ENCODE measurements at places on chromosomes 4 and X.

GRCh38 chr4:128782875-128783614 is 26.5 kb upstream of the JADE1 start:
- no peak for DNase-seq

- DNase-seq, result no peak
Observed at GRCh38 chr4:116005037-116005805, 891.8 kb upstream of the NDST4 start.

DNA sequence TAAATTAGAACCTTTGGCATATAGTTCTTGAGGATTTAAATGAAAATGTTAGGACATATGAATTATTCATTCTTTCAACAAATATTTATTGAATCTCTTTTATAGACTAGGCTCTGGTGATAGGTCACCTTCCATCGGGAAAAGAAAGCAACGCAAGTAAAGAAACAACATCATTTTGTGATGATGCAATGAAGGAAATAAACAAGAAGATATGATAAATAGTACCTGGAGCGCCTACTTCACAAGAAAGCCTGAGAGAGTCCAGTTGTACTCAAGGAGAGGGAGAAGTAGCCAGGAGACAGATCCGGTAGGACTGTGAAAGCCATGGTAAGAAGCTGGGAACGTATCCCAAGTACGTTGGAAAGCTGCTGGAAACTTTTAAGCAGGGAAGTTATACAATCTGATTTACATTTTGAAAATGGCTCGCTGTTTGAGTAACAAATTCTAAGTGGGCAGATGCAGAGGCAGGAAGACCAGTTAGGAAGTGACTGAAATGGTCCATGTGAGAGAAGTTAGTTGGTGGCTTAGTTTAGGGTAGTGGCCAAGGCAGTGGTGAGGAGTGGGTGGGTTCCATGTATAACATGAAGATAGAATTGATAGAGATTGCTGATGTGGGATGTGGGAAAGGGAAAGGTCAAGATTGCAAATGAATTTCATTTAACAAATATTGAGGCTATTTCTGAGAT is 17.7 kb upstream of the CPE start:
- no peak for DNase-seq

GRCh38 chr4:151809716-151810115 is 48.9 kb upstream of the GATB start:
- no peak for DNase-seq

DNA sequence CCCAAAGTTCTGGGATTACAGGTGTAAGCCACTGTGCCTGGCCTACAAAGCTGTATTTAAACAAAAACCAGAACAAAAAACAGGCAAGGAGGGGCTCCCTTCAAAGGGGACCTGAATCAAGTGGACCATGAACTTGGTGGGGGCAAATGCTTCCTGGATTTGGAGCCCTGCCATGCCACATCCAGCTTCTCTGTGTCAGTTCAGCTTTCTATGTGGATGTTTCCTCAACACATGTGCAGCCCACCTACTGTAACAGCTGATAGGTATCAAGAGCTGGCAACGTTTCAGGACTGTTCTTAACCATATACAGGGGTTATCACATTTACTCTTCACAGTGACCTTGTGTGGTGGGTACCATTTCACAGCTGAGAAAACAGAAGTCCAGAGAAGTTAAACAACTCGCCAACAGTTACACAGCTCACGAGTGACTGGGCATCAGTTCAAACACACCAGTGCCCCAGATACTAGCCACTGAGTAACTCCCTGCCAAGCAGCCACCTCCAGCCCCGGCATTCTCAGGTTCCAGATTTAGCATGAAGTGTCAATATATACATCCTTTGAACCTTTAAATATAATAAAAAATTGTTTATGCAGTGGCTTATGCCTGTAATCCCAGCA is 7.5 kb downstream of the GPR143 start:
- no peak for DNase-seq

GRCh38 chr4:149112109-149112508 is 669.9 kb upstream of the NR3C2 start:
- DNase-seq, result no peak

DNA sequence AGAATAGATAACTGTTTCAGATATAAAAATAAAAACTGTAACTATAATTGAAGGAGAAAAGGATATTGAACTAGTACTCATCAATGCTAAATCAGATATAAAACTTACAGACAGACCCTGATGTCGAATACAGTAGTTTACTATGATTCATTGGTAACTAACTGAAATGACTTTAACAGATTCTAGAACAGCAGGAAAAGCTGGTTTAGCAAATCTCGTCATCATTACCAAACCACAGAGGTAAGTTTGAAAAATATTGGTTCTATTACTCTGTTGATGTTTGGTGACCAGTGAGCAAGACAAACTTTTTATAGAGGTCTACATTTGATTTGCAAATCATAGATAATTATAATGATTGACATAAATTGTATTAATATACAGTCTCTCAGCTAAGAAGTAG is 551.4 kb upstream of the ADGRL3 start:
- no peak for DNase-seq

- DNase-seq, result no peak
Observed at GRCh38 chr4:121777625-121778024, 12.7 kb upstream of the SMIM43 start.

DNA sequence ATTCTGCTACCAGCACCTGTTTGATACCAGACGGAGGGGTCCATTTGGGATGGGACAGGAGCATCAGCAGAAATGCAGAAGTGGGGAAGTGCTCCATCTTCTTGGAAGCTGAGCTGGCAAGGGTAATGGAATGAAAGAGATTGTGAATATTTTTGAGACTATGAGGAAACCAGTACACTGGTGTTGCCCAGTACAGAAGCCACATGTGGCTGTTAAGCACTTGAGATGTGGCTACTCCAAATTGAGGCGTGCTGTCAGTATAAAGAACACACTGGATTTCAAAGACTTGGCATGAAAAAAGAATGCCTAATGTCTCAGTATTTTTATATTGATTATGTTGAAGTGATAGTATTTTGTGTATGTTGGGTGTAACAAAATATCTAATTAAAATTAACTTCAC is 153.4 kb downstream of the PTTG2 start:
- DNase-seq, result no peak

DNA sequence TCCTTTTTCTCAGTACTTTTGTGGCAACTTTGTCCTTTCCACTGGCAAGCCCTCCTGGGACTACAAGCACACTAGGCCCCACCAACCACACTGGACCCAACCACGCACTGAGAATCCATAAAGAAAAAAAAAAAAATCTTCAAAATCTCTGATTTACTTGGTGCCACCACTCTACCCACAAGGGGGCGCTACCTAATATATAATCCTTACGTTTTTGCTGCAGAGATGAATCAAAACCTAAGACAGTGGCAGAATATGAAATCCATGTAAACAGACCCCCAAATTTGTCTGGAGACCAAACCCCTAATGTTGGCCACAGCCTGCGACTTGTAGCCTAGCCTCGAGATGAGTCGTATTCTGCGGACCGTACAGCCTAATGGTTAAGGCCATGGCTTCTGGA is 63.5 kb upstream of the ARHGAP36 start:
- DNase-seq, result no peak

DNA sequence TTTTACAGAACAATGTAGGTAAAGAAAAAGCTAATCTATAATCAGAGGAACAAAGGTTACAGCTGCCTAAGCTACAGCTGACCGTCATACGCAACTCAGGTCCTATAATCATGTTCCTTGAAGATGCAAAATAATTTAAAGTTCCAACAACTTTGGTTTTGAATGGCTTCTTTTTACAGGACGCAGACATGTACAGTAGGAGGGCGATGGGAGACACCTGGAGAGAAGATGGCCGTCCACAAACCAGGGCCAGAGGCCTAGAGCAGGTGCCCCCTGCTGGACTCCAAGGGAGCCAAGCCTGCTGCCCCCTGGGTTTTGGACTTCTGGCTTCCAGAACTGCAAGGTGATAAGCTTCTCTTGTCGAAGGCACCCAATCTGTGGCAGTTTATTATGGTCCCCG is 10.6 kb downstream of the HGFAC start:
- no peak for DNase-seq

- no peak for DNase-seq
Observed at GRCh38 chr4:105068516-105068915, 78.2 kb upstream of the TET2 start.

- no peak for DNase-seq
Observed at GRCh38 chr4:156378033-156378665, 424.5 kb upstream of the CTSO start.

- no peak for DNase-seq
Observed at GRCh38 chr4:174307694-174308093, 24.0 kb downstream of the CEP44 start.

DNA sequence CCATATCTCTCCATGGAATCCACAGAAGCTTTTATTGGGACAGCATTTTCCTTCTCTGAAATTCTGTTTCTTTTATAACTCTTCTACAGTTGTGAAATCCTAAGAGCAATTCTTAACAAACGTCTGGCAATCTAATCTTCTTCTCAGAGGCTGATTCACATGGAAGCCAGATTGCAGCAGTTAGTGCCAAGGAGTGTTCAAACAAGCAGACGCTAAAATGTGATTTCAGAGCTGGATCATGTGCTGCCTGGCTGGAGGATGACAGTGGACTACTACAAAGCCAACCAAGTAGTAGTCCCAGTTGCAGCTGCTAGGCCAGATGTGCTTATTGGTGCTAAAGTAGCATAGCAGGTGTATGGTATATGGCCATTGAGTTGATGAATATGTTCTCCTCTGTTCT is 27.7 kb upstream of the GLRB start:
- DNase-seq, result no peak

DNA sequence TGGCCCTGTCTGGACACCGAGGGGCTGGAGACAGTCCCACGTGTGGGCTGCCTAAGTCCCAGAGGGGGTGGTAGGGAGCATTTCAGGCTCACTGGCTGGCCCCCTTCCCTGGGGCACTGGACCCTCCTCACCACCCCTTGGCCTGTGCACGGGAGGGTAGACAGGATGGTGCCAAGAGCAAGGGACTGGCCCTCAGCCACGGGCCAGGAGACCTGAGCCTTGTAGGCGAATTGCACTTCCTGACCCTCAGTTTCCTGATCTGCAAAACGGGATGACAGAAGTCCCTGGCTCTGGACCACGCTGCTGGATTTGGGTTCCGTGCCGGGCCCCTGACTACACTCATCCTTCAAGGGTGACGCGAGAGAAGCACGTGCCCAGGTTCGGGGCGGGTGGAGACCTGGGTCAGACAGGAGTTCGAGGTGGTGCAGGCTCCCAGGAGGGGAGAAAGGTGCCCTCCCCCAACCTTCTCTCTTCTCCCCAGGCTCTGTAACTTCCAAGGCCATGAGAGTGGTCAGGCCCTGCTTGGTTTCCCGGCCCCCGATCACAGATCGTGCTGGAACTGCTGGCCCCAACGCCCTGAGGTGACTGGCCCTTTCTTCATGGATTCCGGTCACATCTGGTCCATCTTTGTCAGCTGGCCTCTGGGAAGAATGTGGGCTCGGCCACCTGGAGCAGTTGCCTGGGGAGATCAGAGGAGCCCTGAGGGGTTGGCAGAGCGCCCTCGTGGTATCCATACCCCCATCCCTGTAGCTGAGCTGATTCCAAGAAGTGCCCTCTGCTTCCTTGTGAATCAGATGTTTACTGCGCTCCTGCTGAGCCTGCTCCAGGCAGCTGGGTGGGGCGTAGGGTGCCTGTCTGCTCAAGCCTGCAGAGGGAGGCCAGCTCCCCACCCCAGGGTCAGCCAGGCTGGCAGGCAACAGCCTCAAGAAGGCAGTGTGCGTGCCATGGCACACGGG is 3.3 kb downstream of the SH3BP2 start:
- peak; percentile 73 for DNase-seq

DNA sequence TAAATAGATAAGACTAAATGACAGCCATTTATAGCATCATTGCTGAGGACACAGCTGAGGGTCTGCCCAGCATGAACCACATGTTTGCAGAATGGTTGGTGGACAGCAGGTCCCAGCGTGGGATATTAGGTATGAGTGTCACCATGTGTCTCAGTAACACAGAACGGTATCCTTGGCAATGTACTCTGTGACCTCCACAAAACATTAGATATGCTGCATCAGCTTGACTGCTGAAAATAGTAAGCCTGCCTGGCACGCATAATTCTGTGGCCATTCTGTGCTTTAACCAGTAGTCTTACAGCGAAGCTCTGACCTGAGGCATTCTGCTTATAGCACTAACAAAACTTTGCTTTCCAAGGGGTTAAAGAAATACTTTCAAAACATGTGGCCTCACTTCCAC is 32.0 kb downstream of the LIMCH1 start:
- DNase-seq, result no peak

Data from C1 segment of cervical spinal cord (tissue), 14 donors.